ENCODE measurements at places on chromosomes 5 and 9.

DNA sequence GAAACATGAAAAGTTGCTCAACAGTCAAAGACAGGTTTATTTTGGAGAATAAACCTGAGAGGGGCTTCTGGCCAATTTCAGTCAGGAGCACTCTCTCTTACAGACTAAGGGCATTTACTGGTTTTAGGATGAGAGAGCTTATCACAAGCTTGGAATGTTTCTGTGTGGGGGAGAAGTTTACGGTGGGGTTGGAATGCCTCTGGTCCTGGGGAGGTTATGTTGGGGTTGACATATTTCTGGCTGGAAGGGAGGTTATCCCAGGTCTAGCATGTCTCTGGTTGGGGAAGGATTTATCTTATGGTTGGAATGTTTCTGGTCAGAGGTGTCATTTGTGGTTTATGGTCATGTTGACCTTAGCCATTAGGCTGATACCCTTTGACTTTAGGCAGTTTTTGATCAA is 1867.3 kb downstream of the EFNA5 start:
- DNase-seq, result no peak

GRCh38 chr9:98364086-98364485 is 108.6 kb upstream of the TBC1D2 start:
- no peak for DNase-seq

- peak; percentile 87 for DNase-seq
These were observed 387.9 kb downstream of the MAT2B start for GRCh38 chr5:163893281-163893680.

- DNase-seq, result no peak
These were observed 101.9 kb downstream of the MACROH2A1 start for GRCh38 chr5:135296900-135297816.

DNA sequence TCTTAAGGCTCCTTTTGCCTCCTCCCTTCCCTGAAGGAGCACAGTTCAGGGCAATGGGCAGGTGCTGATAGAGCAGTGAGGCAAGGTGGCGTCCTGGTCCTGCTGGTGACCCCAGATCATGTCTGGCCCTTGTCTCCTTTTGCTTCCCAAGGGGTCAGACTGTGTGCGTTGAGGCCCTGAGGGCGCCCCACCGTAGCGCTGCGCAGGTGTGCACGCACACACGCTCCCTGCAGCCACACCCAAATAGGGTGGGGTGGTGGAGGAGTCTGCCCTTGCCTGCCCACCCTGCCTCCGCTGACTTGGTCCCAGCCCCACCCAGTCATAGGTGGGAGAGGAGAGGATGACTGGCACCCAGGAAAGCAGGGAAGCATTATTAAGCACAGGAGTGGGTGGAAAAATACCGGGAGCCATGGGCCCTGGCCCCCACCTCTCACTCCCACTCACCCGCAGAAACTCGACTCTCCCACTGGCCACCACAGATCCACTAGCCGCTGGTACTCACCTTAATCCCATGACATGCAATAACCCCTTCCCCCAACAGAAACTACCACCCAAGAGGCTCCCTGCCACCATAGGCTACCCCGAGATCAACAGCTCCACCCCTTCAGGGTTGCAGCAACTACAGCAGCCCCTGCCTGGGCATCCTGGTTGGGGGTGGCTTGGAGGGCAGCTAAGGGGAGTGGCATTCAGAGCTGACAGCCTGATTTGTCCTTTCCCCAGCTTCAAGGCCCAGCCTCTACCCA is 16.7 kb downstream of the PDLIM4 start:
- DNase-seq, result no peak

DNA sequence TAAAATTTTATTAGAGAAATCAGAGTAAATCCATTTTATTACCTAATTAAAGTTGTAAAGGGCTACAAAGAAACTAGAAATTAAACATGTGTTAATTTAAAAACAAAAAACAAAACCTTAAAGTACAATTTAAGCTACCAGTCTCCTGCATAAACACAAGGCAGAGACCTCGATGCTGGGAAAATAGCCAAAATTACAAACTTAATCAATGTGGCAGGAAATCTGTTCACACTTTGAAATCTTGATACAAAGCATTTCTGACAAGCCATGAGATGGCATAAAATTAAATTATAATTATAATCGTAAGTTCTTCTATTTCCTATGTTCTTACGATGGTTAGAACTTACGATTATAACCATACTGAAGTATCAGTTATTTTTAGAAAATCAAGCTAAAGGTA is 158.0 kb upstream of the FREM1 start:
- no peak for DNase-seq

DNA sequence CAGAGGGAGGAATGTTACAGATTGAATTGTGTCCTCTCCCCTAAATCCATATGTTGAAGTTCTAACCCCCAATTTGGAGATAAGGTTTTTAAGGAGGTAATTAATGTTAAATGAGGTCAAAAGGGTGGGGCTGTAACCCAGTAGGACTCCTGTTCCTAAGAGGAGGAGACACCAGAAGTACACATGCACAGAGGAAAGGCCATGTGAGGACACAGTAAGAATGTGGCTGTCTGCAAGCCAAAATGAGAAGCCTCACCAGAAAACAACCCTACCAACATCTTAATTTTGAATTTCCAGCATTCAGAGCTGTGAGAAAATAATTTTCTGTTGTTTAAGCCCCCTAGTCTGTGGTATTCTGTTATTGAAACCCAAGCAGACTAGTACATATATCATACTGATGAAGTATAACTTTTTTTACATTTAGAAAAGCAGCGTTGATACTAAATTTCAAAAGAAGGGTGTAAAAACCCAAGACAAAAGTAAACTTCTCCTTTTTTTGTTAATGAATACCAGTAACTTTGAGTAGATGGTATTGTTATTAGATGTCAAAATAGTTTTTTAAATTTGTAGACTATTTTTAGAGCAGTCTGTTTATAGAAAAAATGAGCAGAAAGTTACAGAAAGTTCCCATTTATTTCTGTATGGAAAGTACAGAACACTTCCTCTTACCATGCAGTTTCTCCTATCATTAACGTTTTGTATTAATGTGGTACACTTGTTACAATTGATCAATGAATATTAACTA is 25.1 kb downstream of the RNF180 start:
- no peak for DNase-seq

DNA sequence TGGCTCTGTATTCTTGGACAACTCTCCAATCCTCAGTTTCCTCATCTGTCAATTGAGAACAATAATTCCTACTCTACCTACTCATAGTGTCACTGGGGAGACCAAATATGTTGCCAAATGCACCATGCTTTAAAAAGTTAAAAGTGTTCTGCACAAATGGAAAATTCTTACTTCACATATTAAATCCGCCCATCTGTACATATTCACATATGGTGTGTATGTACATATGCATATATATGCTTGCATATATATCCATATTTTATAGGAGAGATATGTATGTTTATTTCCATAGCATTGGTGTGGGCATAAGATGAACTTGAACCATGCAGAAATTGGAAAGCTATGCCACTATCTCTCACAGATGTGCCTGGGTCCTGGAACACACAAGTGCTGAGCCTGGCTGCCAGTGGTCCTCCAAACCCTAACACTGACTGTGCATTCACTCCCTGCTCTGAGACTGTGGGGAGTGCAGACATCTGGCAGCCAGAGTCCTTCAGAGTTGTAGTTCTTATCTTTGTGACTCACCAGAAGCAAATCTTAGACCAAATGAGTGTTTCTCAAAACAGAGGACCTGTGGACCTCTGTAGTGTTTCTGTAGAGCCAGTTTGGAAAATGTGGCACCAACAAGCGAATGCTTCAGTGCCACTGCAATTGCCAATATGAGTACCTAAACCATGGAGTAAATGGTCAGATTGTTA is 168.7 kb downstream of the GRIA1 start:
- peak; percentile 25 for DNase-seq

DNA sequence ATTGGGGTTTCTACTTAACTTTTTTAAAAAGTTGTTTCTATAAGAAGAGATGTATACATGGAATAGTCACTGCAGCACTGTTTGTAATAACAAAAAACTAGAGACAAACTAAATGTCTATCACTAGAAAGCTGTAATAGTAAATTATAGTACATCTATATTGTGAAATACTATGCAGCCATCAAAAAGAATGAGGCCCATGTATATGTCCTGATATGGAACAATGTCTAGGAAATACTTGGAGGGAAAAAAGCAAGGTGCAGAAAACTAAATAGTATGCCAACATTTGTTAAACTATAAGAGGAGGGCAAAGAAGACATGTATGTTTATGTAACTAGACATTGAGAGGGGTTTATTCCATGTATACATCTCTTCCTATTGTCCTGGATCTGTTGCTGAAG is 2.9 kb upstream of the RAB14 start:
- no peak for DNase-seq

DNA sequence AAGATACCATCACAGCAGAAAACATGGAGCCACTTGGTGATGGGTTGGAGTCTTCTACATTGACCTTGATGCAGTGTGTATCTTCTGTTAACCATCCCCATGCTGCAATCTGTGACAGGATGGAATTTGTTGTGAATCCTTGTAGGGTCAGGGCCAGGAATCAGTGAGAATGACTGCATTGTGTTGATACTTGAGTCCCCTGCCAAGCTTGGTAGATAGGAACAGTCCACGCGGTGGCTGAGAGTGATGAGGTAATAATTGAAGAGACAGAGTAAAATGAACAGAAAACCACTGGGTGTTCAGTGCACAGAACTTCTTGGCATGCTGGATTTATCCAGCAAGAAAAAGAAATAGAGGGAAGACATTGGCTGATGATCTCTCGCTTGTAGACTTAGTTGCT is 217.5 kb downstream of the MAN2A1 start:
- no peak for DNase-seq

GRCh38 chr5:18219241-18219640 is 585.0 kb downstream of the TAF11L14 start:
- DNase-seq, result no peak

DNA sequence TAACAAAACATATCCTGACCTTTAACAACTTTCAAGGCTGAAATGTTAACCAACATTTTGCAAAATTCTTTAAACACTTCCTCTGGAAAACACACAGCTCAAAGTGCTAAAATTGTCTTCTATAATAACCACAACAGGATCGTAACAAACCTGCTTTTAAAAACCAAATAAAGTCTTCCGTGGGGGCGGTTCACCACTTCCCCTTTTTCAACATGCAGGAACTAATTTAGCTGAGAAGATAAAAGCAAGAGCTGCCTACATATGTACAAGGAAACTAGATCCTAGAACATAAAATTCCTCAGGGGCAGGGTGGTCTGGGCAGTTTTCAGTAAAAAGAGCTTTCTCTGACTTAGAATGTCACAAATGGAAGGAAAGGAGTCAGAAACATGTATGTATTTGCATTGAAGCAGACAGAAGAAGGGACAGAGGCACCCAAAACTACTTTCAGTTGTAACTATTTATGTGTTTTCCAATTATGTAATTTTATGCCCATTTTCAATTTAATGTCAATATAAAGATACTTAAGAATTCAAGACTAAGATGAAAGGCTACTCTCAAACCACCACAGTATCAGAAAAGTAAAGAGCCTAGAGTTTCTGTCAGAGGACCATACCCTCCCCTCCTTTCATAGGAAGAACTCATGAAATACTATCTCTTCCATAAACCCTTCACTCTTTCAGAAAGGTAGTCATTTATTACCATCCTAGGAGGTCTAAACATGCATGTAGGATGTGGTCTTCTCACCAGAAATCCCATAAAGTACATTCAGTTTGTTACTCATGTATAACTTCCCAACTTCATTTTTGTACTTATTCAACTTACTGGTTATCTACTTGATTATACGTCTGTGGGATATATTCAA is 185.9 kb upstream of the RASA1 start:
- DNase-seq, result no peak

- no peak for DNase-seq
These were observed 347.5 kb upstream of the CCNG1 start for GRCh38 chr5:163089926-163090325.

DNA sequence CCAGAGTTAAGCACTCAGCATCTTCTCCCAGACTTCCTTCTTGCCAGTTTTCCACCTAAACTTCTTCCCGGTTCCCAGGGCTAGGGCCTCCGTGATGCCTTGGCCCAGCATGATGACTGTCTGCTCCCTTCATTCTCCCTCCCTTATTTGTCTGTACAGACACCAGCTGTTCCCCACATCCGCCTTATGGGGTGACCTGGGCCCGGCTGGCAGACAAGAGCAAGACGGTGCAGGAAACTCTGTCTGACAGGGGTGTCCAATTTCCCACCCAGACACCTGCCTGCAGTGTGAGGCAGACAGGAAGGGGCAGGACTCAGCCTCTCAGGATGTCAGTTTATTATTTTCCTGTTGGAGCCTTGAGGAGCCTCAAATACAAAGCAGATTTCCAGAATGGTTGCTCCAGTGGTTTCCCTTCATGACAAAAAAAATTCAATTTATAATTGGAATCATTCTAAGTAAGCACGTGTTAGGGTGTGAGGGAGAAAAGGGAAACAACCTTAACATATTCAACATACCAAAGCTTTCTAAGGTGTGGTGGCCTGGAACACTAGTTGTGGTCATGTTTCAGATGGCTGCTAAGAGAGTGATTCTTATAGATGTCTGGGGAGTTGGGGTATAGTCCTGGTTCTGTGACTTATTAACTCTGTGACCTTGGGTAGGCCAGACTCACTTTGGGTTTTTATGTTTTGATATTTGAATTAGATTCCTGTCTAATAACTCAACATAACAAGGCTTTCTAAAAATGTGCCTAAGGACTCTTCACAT is 234.5 kb downstream of the PAPPA start:
- DNase-seq, result no peak

- DNase-seq, result no peak
These were observed 30.6 kb upstream of the SPINK4 start for GRCh38 chr9:33209394-33209793.

- no peak for DNase-seq
These were observed 78.1 kb upstream of the HMHB1 start for GRCh38 chr5:143733665-143734455.

- DNase-seq, result no peak
These were observed 281.6 kb upstream of the SEMA6A start for GRCh38 chr5:116856271-116856670.

GRCh38 chr9:128204858-128205257 is 1.7 kb downstream of the DNM1 start:
- DNase-seq, result no peak

GRCh38 chr9:25322142-25322541 is 356.1 kb downstream of the TUSC1 start:
- no peak for DNase-seq

DNA sequence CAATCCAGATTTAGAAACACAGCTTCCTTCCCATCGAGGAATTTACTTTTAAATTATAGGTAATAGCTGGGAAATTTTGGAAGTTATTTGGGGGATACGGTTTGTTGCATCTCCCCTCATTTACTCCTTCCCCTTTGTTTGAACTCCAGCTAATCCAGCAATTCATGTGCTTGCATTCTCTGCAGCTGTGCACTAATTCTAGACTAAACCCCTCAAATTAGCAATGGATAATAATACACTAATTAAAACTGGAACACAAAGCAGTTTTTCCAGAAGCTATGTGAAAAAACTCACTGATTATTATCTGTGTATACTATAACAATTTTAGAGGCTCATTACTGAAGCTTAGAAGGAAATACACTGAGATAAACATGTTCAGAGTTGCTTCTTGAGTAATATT is 751.2 kb upstream of the ZNF608 start:
- no peak for DNase-seq

GRCh38 chr5:127892467-127893207 is 189.4 kb downstream of the CCDC192 start:
- no peak for DNase-seq

- DNase-seq, result no peak
These were observed 80.5 kb downstream of the DAB2IP start for GRCh38 chr9:121731919-121732318.
